Stimulated activated CD8-positive, alpha-beta memory T cell treated with anti-CD3 and anti-CD28 coated beads, Interleukin-4, amount 100 ng/mL, for 1 hour (primary cell): ENCODE measurements at places on chromosomes 12 and 14.

DNA sequence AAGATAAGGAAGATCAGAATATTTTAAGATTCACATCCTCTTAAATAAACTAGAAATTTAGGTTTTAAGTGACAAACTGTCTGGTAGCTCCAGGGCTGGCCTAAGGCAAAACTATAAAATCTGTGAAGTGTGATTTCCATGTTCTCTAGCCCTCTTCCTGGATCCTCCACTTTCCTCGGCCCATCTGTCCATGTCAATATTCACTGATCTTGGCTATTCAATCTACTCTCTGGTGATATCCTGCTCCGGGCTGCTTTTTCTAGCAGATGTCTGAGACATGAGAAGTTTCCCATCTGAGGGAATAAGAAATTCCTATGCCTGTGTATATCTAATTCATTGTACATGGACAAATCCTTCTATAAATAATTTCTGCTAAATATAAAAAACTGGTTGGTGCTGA, 500.4 kb downstream of the GALC start:
- DNase-seq: no peak

DNA sequence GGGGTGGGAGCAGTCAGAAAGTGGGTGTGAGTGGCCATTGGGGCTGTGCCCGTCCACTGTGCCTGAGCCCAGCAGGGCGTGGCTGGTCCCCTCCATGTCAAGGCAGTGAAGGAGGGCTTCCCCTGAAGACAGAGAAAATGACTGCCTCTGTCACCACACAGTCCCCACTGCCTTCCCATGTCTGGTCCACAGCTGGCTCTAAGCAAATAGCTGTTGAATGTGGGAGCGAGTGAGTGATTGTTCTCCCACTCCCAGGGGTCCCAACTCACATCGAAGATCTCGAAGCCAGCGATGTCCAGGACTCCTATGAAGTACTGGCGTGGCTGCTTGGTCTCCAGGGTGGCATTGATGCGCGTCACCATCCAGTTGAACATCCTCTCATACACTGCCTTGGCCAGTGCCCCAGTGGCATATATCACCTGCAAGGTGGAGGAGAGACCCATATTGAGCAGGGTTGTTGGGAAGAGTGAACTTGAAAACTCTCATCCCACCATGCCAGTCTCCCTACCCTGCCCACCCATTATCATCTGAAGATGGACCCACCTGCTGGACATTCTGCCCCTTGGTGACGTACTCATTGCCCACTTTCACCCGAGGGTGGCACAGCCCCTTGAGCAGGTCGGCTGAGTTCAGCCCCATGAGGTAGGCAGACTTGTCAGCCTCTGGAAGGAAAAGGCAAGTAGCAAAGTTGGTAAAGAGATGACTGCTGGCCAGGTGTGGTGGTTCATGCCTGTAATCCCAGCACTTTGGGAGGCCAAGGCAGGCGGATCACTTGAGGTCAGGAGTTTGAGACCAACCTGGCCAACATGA, 6.6 kb downstream of the MYH7 start:
- no peak for DNase-seq

- DNase-seq: no peak
Measured at GRCh38 chr12:100493396-100494012, 19.8 kb downstream of the NR1H4 start.

DNA sequence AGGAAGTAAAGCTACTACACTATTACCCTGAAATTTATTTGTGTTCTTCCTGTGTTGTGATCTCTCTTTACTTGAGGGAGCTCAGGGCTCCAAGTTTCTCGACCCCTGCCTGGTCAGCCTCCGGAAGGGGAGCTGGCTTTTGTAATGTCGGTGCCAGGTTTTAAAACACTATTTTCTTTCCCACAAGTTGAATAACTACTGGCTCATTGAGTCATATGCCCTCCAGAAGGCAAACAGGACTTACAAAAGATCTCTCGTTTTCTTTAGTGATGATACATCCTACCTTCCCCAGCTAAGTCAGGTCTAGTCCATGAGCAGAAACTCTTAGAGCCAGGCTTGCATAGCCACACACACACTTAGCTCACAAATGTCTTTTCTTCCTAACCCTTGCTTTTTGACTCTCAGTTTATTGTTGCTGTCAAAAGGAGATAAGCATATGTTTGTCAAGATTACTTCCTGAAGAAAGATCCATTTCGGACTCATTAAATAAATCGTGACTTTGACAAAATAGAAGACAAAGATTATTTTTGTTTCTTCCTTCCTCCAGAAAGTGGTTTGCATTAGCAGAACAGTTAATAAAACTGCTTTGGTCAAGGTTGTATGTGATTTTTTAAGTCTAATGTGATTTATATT, 209.8 kb upstream of the FLRT2 start:
- no peak for DNase-seq

GRCh38 chr12:50185970-50186663, 18.9 kb upstream of the CERS5 start:
- no peak for DNase-seq

GRCh38 chr14:69351385-69351784, 46.7 kb downstream of the ERH start:
- no peak for DNase-seq

GRCh38 chr12:128338386-128339125, 71.6 kb downstream of the TMEM132C start:
- no peak for DNase-seq

GRCh38 chr14:31271648-31272047, 64.1 kb upstream of the HECTD1 start:
- DNase-seq: no peak

- DNase-seq: no peak
Measured at GRCh38 chr12:30519535-30519934, 176.1 kb downstream of the IPO8 start.

- DNase-seq: no peak
Measured at GRCh38 chr12:110679201-110679600, 9.7 kb downstream of the HVCN1 start.

DNA sequence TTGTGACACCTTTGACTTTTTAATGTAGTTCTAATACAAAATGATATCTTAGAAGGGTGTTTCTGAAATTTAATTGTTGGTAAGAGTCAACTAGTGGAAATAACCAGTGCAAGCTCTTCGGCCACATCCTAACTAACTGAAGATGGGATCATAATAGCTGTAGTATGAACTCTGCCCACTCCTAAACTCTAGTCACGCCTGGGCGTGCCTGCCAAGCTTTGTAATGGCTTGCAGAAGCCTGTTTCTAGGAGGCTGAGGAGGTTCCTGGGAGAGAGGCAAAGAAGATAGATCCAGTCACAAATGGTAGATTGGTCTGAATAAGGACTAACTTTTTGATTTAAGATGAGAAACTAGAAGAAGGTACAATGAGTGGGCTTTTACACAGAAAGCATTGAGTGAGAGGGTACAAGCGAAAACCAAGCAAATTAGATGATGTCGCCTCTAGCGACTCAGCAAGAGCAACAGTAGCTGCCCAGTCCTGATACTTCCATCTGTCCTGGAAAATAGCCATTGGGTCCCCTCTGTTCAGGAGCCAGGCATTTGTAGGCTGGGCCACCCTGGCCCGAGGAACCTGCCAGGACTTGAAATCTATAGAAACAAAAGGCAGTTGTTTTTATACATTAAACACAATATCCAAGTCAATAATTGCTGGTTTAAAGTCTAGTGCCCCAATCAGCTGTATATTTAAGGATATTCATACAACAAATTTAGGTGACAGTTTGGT, 148.8 kb downstream of the SLC38A4 start:
- no peak for DNase-seq

DNA sequence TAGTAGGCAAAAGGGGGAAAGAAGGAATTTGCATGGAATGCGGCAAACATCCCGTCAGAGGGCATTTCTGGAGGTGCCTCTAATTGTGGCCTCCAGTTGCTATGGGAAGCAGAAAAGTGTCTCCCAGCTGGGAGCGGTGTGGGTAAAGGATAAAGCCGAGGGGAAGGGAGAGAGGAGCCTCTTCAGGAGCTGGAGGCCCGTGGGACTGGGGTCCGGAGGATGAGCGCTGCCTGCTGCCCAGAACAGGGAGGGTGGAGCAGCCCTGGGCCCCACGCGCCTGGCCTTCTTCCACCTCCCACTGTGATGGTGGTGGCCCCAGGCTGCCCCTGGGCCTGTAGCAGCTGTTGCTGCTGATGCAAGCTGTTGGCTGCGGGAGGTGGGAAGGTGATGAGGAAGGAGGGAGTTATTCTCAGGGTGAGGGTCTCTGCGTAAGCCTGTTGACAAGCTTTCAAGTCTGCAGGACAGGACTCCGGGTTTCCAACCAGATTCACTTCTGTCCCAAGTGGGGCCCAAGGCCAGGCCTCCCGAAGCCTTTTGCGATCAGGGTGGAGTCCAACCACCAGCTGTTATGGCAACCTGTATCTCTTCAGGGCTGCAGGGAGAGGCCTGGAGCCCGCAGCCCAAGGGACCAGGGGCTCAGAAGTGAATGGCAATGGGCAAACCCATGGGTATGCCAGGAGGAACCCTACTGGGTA, 19.1 kb upstream of the PGF start:
- no peak for DNase-seq

GRCh38 chr12:63318933-63319332, 167.9 kb upstream of the AVPR1A start:
- DNase-seq: no peak
